ENCODE measurements at places on chromosomes 11 and 22. TPM values are rescaled to one million over a fixed set of nuclear protein-coding genes. Genes with fewer than 3 reads are reported as not detected.

The VSIG10L2 gene
- not detected for total RNA-seq

The CPSF7 gene
- 33.2 TPM for total RNA-seq

The ANO5 gene
- 0.32 TPM for total RNA-seq

DNA sequence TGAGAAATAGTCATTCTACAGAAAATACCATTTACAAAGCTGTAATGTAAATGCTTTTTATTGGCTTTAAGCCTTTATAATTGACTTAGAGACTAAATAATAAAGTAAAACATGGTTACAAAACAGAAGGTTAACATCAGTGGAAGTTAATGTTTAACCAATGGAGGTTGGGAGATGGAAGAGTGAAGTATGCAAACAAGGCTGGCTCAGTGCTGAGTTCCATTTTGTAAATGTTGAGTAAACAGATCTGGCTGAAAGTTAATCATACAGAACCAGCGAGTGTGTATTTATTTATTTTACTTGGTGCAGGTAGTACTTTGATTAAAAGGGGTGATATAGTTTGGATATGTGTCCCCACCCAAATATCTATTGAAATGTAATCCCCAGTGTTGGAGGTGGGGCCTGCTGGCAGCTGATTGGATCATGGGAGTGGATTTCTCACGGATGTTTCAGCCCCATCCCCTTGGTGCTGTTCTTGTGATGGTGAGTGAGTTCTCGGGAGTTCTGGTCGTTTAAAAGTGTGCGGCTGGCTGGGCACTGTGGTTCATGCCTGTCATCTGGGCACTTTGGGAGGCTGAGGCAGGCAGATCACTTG is 827.4 kb downstream of the OPCML start:
- no peak for DNase-seq

DNA sequence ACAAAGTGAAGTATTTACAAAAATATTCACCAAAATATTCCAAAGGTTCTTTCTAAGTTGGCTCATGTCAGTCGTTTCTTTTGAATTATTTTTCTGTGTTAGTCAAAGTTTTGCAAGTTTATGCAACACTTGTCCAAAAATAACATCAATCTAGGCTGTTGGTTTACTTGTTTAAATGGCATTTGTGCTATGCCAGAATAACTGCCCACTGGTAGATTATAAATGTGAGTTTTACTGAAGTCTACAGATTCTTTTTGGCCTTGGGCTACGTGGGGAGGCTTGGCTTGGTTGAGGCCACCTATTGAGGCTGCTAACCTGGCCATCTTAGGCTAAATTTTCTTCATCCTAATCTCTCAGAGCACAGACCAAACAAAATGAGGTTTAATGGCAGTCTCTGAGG is 1091.9 kb upstream of the RAG2 start:
- DNase-seq = no peak

DNA sequence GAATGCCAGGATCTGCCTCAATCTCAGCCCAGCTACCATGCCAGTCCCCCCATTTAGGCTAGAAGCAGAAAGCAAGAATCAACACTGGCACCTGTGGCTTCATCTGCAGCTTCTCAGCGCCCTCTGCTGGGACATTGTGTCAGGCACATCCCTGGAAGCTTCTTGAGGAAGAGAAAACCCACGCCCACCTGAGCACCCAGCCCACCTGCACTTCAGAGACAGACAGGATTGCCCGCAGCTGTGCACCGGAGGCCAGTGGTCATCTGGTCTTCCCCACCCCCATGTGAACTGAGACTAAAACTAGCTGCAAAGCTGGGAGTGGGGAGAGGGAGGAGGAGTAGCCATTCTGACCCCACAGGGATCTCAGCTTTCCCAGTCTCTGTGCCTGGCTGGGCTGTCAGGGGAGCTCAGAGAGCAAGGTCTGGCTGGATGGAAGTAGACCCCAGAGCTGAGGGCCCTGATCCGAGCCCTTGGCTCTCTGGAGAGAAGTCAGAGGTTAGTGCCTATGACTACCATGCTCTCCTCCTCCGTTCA is 66.8 kb downstream of the FEZ1 start:
- DNase-seq = peak; percentile 51

DNA sequence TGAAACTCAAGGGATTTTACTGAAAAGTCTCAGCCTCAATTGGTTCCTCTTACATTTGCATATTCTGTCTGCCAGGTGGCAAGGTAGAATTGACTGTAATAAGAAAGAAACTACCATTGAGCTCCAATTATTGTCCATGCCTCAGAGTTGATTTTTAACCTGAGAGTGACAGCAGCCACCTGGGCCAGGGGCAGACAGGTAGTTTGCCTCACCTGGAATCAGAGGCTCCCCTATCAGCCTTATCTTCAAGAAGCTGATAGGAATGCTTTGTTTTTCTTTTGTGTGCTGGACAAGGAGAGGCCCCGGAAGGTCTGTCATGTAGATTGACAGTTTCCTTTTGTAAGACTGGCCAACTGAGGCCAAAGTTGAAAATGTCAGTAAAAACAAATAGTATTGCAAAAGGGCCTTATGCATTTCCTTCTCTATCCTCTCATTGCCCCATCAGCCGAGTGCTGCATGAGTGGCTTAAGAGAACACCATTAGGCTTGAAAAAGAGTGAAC is 34.1 kb downstream of the CD44 start:
- peak; percentile 66 for DNase-seq

- no peak for DNase-seq
These were observed 6.7 kb downstream of the YDJC start for GRCh38 chr22:21622919-21623647.

All from fibroblast of villous mesenchyme (primary cell).